ENCODE measurements at places on chromosomes 13 and 19.

GRCh38 chr13:26459276-26460131 is 98.0 kb upstream of the WASF3 start:
- no peak for DNase-seq

- DNase-seq: no peak
Measured at GRCh38 chr13:68026077-68026476, 795.9 kb upstream of the PCDH9 start.

- no peak for DNase-seq
Measured at GRCh38 chr19:14916848-14917247, 24.4 kb upstream of the OR7C2 start.

DNA sequence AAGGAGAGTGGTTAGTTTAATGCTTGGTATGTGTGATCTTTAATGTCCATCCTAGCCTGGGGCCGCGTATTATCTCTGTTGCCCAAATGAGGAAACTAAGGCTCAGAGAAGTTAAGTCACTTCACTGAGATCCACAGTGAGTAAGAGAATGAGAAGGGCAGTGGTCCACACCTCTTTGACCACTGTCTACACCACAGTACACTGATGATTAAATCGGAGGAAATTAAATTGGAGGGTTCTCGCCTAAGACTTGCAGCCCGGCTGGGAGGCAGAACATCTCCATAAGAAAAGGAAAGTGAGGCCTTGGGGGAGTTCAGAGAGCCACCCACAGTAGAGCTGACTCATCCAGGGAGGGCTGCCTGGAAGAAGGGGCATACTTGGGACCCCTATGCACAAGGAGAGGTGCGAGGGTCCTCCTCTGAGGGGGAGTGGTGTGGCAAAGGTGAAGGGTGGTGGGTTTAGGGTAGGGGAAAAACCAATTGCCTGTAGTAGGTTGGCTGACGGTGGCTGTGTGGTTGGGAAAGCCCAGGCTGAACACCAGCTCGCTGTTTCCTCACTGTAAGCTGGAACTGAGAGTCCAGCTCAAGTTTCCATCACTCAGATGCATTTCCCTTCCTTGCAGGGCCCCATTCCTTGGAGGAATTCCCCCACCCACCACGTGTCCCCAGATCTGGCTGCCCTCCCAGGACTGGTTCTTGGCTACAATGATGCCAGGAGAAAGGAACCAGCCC is 15.0 kb upstream of the DHRS12 start:
- no peak for DNase-seq

DNA sequence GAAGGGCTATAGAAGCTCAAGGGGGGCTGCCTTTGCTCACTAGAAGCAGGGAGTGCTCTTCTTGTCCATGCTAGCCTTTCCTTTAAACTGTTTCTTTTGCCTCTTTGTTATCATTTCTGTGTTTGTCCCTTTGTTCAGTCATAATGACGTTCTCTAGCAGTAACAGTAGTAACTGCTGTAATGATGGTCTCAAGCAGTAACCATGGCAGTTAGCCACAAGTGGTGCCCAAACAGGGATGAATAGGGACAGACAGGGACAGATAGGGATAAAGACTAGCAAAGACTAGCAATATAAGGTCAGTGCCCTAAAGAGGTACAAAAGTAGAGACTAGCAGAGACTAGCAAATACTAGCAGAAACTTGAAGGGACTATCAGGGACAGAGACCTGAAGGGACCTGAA is 869.0 kb upstream of the PRR20A start:
- no peak for DNase-seq

DNA sequence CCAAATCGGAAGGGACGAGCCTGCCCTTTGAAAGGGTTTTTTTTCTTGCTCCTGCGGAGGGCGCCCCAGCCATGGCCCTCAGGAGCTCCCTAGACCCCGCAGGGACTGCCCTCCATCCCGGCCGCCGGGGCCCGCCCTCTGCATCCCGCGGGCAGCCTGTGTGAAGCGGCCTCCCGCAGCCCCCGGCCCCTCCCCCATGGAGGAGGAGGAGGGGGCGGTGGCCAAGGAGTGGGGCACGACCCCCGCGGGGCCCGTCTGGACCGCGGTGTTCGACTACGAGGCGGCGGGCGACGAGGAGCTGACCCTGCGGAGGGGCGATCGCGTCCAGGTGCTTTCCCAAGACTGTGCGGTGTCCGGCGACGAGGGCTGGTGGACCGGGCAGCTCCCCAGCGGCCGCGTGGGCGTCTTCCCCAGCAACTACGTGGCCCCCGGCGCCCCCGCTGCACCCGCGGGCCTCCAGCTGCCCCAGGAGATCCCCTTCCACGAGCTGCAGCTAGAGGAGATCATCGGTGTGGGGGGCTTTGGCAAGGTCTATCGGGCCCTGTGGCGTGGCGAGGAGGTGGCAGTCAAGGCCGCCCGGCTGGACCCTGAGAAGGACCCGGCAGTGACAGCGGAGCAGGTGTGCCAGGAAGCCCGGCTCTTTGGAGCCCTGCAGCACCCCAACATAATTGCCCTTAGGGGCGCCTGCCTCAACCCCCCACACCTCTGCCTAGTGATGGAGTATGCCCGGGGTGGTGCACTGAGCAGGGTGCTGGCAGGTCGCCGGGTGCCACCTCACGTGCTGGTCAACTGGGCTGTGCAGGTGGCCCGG is 815 bp downstream of the MAP3K10 start:
- DNase-seq: peak; percentile 34

DNA sequence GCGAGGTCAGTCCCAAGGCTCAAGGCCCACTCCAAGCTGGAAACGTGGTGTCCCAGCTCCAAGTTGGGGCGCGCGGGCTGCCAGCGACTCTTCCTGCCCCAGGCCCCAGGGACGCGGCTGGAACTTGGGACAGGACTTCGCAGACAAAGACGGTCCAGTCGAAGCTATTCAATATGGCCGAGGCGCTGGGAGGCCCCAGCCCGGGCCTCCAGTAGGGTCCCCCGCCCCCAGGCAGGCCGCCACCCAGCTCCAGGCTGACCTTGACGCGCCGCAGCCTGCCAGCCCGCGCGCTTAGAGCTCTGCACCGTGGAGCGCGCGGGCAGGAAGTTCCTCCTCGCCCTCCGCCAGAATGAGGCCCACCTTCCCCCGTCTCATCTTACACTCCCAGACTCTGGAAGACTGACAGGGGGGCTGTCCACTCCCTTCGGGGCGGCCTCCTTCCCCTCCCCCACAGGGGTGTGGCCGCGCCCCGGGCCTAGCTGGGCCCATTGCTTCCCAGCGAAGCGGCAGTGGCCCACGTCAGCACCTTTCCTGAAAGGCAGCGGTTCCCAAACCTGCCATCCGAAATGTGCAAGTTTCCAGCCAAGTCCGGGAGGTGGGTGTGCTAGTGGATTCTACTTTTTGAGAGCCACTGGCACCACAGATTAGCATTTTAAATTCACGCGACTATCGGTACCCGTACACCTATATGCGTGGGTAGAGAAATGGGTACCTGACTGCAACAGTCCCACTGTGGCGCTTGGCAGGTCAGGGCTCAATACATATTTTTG is at the start of gene CCDC8:
Gene CCDC8 (minus strand): TSS at position 303 of the 770 bp plus-strand sequence. CDS start 754 bp downstream, outside the sequence.
- DNase-seq: no peak

- DNase-seq: no peak
Measured at GRCh38 chr19:1411255-1412191, 4.1 kb downstream of the DAZAP1 start.

- DNase-seq: no peak
Measured at GRCh38 chr13:96020155-96020575, 33.0 kb downstream of the UGGT2 start.

DNA sequence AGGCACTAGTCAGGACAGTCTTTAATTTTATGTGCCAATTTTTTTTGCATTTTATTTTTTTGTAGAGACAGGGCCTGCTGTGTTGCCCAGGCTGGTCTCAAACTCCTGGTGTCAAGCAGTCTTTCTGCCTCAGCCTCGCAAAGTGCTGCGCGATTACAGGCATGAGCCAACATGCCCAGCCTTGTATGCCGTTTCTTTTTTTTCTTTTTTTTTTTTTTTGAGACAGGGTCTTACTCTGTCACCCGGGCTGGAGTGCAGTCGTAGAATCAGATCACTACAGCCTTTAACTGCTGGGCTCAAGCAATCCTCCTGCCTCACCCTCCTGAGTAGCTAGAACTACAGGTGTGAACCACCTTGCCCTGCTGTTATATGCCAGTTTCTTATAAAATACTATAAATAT is 26.4 kb downstream of the BORA start:
- DNase-seq: no peak

DNA sequence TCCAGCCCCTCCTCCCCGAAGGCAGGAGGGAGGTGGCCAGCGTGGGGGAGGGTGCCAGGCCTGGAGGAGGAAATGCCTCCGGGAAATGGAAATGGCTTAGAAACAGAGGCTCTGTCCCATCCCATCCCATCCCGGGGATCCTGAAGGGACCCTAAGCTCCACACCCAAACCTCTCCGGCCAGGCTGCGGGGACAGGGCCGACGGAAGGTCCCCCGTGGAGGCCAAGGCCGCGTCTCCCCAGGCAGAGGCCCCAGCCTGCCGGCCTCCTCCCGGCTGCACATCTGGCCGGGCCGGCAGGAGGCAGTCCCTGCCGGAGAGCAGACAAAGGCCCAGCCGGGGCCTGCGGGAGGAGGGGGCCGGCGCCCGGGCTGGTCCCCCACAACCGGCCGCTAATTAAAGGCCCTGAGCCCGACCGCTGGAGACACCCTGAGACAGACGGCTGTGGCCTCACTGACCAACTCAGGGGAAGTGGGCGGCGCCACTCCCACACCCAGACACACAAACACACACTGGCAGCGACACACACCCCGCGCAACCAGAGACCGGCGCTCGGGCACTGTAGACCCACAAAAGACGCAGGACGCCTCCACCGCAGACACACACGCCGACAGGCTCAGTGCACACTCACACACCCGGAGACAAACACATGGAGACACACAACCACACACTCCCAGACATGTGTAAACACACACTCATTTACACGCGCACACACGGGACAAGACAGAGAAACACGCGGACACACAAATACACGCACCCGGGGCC is 1.1 kb downstream of the ADAMTS10 start:
- peak; percentile 43 for DNase-seq

GRCh38 chr13:110044551-110045111 is 258.2 kb upstream of the IRS2 start:
- no peak for DNase-seq

DNA sequence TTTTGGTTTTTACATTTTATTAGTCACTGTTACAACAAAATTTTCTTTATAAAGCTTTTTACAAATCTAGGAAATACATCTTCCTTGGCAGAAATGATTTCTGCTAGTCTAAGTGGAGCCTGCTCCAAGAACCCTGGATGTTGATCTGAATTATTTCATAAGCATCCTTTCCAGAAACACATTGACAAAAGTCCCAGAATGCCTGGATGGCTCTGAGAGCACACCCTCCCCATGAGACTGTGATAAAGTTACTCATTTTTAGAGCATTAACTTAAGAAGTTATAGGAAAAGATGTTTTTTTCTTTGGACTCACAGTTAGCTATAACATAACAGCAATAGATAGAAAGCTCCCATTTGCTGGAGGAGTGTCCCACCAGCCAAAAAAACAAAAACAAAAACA is 559.6 kb upstream of the SPRY2 start:
- no peak for DNase-seq

- DNase-seq: peak; percentile 23
Measured at GRCh38 chr19:29666578-29667386, 1.5 kb downstream of the PLEKHF1 start.

DNA sequence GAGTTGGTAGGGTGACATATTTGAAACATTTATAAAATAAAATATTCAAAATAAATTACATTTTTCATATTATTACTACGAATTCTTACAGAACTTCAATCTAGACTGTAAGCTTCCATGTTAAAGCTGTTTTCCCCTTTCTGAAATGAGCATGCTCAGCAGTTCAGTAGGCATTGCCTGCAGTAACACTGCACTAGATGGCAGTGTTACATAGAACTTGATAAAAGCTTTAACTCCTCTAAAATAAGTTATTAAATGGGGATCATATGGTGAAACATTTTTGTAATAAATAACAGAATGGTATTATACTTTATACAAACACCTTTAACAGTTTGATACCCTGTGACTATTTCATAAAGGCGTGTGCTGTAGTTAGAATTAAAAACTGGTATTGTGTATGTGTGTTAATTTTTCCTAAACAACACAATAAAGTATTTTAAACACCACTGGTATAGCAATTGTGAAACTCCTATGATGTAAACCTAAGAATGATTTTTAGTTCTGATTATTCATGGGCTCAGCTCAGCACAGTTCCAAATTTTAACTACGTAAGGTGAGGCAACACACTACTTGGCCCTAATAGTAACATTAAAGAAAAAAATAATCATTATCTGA is 11.6 kb upstream of the GPR18 start:
- no peak for DNase-seq

DNA sequence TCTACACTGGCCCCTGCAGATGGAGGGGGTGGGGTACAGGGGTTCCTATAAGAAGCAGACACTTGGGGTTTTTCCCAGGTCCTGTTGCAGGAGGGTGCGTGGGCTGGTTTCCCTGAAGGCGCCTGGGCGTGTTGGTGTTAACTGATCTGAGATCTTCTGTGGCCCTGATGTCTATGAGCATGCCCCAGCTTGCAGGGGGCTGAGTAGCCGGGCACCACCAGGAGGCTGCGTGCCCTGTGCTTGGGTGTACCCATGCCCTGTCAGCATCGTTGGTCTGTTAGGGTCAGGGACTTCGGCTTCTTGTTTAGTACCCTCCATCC is 45.3 kb downstream of the CAPN12 start:
- DNase-seq: peak; percentile 19

DNA sequence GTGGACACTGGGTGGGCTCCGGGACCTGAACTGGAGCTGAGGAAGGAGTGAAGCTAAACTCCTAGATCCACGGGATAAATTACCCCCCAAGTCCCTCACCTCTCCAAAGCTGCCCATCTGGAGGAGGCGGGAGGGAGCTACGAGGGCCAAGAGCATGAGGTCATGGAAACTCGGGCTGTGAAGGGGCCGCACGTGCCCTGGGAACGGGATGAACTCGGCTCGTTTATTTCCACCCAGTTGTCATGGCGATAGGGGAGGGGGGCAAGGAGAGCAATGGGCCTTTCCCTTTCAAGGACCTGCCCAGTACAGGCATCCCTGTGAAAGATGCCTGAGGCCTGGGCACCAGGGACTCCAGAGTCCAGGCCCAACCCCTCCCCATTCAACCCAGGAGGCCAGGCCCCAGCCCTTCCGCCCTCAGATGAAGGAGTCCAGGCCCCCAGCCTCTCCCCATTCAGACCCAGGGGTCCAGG is 3.8 kb downstream of the PPP1R12C start:
- DNase-seq: no peak

- DNase-seq: no peak
Measured at GRCh38 chr19:19579533-19580361, 38.7 kb downstream of the PBX4 start.

GRCh38 chr13:79457948-79458347 is 23.0 kb upstream of the NDFIP2 start:
- no peak for DNase-seq

DNA sequence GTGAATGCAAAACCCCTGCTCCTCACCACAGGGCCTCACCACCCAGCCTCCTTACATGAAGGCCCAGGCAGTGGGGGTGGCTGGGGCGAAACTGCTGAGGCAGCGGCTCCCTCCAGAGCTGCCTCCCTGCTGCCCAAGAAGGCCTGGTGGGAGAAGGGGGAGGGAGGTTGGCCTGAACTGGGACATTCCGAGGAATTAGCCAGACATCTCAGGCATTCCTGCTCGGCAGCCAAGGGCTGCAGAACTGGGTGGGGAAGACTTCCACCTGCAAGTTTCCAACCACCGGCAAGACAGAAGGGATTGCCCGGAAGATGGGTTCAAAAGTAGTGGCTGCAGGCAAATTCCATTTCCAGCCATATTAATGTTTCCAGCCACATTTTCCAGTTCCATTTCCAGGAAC is 2.3 kb upstream of the PSPN start:
- DNase-seq: no peak

- DNase-seq: no peak
Measured at GRCh38 chr13:21458451-21458812, 671 bp downstream of the ZDHHC20 start.

All from stimulated activated naive CD8-positive, alpha-beta T cell treated with anti-CD3 and anti-CD28 coated beads, Interleukin-15, amount 100 ng/mL, for 72 hours (primary cell).